Stimulated activated CD8-positive, alpha-beta memory T cell treated with anti-CD3 and anti-CD28 coated beads, Interleukin-15, amount 100 ng/mL, for 1 hour (primary cell): ENCODE measurements at places on chromosomes 1 and 21.
A peak's percentile ranks its signal among the peaks of the same experiment; 100 is the strongest.

GRCh38 chr1:226984521-226985238 lies 44.6 kb downstream of the COQ8A start:
- DNase-seq = no peak

DNA sequence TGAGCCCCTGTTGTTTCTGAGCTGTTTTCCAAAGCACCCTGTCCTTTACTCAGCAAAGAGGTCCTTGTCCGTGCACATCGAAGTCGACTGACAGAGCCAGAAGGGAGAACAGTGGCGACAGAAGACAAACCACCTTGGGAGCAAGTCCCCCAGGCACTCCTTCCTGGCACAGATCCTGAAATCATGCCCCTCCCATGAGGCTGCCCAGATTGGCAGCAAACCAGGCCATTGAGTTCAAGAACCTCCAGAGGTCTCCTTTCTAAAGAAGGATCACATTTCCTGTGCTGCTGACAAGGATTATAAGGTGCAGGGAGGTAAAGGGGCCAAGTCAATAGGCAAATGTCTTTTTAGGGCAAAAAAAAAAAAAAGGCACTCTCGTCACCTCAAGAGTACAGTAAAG lies 84.7 kb upstream of the HIVEP3 start:
- no peak for DNase-seq

DNA sequence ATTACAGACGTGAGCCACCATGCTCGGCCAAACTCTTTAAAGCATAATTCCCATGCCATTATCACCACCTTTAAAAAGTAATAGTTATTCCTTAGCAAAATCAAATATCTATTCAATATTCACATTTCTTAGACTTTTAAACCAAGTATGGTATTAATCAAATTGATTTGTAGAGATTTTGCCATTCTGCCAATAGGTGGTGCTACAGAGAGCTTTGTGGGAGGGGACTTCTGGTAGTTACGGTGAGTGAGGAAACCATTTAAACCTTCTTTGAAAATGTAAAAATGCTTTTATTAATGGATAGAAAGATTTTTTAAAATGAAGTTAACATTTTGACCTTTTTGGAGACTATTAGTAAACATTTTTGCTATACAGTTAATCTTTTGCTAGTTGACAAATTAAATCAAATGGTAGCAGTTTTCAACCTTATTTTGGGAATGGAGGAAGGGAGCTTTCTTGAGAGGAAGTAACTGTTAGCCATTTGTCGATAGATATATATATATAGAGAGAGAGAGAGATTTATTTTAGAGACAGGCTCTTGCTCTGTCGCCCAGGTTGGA lies 19.3 kb downstream of the IARS2 start:
- DNase-seq = no peak

- DNase-seq = no peak
These were observed 867 bp upstream of the TIMM17A start for GRCh38 chr1:201954263-201955008.

- peak; percentile 67 for DNase-seq
These were observed 1.1 kb downstream of the ARHGAP30 start for GRCh38 chr1:161068306-161069234.

DNA sequence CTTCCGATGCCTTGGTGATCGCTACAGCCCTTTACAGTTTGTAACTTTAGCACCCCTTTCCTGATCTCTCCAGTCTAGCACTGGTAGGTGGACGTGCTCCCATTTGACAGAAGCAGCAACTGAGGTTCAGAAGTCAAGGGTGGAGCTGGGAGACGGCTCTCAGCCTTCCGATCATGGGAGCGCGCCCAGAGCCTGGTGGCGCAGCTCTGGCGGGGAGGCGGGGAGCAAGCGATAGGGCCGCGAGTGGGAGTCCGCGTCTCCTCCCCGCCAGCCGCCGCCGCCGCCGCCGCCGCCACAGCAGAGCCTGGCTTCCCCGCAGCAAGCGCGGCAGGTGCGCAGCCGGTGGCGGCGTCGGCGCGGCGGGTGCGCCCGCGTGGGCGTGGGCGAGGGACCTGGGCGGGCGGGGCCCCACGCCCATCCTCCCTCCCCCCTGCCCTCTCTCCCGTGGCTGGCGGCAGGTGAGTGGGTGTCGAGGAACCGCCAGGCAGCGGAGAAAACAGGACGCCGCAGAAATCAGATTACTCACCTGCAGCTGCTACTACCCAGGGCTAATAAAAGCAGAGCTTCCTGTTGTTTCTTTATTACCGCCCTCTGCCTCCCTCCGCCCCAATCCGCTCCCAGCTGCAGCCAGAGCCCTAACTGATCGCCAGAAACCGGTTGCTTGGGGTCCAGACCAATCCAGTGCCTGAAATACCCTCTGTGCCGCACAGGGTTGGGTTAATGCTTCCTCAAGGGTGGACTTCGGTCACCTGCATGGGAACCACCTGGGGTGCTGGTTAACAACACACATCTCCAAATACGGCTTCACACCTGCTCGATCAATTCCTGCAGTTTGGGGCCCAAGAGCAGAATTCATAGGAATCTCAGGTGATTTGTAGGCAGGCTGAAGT lies 60.2 kb upstream of the ID3 start:
- DNase-seq = peak; percentile 53

DNA sequence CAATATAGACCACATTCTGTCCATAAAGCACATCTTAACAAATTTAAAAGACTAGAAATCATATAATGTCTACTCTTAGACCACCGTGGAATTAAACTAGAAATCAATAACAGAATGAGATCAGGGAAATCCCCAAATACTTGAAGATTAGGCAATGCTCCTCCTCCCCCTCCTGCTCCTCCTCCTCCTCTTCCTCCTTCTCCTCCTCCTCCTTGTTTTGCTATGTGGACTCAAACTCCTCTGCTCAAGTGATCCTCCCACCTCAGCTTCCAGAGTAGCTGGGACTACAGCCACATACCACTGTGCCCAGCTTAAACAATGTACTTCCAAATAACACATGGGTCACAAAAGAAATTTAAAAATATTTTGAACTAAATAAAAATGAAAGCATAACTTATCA lies 134.2 kb downstream of the GRIK3 start:
- no peak for DNase-seq

DNA sequence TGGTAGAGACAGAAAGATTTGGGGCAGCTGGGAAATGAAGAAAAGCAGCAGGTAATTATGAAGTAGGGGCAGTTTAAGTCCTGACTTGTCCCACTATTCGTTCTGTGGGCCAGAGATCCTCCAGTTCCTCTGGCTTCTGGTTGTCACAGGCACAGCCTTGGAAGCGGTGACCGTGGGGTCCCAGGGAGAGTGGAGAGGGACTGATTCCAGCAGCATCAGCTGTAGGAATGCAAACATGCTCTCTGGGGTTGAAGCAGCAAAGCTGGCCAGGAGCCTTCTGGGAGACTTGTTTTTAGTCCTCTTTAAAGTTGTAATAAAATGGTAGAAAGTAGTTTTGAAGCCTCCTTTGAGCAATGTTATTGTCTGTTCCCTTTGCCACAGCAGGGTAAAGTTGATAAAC lies 488.0 kb downstream of the LMO4 start:
- no peak for DNase-seq

DNA sequence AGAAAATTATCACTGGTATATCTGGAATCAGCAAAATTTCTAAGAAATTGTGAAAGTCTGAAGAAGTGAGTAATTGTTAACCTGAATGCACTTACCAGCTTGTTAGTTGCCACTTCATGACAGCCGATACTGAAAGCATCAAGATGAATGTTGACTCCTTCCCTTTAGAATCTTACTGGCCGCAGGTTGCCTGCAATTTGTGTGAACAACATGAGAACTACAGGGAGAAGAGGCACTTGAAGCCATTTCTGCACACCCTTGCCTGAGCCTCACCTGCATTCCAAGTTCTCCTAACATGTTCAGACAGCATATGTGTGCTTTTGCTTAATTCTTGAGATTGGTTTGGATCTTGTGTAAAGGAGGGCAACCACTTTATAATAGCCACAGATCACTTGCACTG lies 59.2 kb upstream of the SSX2IP start:
- DNase-seq = no peak

GRCh38 chr1:59564192-59564891 lies 250.4 kb upstream of the HOOK1 start:
- DNase-seq = no peak

- DNase-seq = no peak
These were observed 23.2 kb downstream of the PMVK start for GRCh38 chr1:154913273-154913672.

GRCh38 chr1:74790453-74790852 lies 57.5 kb downstream of the TYW3 start:
- DNase-seq = no peak

DNA sequence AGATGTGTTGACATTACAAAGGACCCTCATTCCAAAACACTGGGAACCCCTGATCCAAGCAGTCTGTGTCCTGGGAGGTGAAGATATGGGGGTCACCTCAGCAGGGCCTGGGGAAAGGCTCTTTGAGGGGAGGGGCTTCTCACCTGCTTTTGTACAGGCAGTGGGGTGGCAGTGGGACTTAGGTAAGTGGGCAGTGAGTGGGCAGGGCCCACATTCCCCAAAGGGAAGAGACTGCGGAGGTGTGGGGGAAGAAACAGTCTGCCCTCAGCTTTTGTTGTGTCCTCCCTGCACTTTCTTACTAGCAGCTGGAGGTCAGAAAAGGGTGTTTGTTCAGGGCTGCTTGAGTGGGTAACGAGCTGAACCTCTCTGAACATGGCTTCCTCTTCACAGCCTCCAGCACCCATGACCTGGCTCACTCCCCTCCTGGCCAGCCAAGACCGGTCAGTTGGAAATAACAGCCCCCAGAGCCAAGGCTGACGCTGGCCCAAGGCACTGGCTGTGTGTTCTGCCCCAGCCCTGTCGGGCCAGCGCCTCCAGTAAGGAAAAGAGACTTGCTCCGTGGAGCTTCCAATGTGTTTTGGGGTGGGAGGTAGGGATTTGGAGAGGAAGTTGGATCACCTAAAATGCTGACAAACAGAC lies 173.5 kb downstream of the PSMG1 start:
- no peak for DNase-seq

DNA sequence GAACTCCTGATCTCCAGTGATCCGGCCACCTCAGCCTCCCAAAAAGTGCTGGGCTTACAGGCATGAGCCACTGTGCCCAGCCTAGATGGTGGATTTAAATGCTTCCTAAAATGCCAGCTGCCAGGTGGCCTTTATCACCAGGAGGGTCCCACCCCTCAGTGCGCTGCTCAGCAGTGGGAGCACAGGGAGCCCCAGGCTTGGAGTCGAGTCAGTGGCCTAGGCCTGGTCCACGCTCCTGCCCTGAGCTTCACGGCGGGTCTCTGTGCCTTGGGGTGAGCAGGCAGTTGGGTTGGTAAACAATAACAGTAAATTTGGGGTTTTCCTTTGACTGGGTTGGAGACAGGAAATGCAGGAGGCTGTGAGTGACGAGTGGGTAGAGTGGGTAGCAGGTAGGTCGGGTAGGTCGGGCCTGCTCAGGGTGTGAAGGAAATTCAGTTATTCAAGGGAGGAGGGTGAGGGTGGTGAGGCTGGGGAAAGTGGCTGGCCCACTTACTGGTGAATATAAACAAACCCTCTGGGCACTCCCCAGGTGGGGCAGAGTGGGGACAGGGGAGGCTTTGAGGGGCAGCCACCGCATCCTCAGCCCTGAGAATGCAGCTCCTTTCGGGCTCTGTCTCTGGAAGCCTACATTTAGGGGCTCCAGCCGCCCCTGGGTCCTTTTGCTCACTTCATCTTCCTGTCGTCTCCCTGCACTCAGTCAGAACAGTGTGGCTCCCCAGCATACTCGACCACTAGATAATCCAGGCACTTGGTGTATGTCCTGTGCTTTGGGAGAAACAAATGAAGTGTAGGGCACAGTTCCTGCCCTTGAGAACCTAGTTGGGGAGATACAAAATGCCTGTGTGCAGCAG lies 33.5 kb upstream of the IL19 start:
- no peak for DNase-seq

GRCh38 chr1:244191581-244191980 lies 140.5 kb downstream of the ZBTB18 start:
- DNase-seq = no peak

DNA sequence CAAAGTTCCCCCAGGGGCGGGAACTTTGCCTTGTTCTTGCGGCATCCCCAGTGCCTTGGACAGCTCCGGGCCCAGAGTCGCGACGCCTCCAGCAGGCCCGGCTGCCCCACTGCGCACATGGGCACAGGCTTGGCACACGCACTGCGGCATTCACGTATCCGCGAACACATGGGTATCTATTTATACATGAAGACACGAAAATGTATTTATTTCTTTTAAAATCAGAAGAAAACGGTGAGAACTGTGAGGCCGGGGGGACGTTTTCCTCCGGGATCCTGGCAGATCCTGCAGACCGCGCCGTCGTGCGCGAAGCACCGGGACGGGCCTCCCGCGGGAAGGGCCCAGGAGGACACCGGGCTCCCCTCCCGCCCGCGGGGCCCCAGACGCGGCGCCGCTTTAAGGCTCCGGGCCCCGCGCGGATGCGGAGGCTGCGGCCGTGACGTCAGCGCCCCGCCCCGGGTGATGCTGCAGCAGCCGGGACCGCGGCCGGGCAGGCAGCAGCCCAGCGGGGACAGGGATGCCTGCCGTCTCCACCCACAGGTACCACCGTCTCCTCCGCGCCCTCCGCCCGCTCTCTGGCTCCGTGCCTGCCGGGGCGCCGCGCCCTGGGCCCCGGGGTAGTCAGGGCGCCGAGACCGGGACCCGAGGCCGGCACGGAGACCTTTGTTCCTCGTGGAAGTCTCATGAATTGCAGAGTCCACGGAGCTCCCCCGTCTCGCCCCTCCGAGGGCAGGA lies at the start of gene SLC45A1:
SLC45A1 (plus strand) TSS at position 468 of the 735 bp plus-strand sequence. CDS start 6,216 bp downstream, outside the sequence.
- peak; percentile 54 for DNase-seq

DNA sequence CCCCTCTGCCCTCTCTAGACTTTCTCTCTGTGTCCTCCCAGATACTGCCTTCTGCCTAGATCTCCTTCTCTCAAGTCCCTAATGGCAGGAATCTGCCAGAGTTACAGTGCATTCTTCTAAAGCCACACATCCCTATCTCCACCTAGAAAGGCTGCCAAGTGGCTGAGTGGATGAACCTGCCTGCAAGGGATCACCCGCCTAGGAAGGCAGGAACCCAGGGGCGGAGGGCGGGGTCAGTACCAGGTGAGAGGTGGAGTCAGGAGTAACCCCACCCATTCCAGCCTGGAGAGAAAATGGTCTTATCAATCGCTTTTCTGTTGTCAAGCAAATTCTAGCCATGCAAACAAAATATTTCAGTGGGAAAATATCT lies 60.8 kb downstream of the BCAR3 start:
- DNase-seq = no peak

DNA sequence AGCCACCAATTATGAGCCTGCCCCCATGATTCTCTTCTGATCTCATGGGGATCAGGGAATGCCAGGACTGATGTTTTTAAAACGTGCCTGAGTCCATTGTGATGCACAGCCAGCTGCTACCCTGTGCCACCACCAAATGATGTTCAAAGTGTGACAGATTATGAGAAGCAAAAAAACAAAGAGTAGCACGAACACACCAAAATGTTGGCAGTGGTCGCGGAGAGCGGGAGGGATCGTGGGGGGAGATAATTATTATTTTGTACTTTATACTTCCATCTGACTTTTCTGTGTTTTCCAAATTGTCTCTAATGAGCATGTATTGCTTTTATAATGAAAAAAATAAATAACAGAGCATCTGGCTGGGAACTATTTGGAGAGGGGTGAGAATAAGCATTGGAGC lies 50.5 kb downstream of the EPHB2 start:
- no peak for DNase-seq
